ENCODE measurements at places on chromosomes 12 and 14.

DNA sequence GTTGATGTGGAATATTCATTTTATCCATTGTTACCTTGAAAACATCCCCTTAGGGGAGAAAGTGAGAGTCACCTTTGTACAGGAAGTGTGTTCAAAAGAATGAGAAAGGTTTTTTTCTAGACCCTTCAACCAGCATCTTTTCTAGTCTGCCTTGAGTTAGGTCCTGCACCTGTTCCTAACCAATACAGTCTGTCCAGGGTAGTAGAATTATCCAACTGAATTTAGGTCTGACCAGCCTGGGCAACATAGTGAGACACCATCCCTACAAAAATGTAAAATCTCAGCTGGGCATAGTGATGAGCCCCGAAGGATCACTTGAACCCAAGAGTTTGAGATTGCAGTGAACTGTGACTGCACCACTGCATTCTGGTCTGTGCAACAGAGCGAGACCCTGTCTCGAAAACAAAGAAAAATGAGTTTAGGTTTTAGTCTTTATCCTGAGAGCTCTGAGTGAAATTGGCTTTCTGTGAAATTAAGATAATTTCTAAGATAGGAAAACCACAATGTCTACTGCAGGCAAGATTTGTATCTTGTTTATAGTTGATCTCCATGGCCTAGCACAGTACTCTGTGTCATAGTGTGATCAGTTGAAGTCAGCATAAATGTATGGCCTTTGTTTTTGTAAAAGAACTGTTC lies 25.2 kb downstream of the ARHGAP5 start:
- no peak for DNase-seq

GRCh38 chr12:120741476-120742421 lies 16.1 kb downstream of the ACADS start:
- no peak for DNase-seq

DNA sequence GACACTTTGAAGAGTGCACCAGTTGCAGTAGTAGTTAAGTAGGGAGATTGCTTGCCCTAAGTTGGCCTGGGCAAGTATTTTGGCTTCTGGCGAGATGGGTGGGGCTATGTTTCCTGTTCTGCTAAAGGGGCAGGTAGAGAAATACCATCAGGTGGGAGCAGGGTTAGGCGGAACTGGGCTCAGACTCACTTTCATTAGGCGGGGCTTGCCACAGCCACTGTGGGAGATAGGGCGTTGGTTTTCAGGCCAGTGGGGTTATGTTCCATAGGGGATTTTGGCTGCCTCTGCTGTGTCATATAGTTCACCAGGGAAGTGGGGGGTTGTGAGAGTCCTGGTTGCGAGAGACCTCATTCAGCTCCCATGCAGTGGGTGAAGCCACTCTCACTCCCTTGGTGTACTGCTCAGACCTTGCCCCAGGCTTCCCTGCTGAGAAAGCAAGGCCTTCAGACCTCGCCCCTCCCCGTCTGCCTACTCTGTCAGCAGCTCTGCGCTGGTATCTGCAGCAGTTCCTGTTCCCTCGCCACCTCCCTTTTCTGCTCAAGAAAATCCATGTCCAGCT lies 43.3 kb downstream of the AEBP2 start:
- no peak for DNase-seq

DNA sequence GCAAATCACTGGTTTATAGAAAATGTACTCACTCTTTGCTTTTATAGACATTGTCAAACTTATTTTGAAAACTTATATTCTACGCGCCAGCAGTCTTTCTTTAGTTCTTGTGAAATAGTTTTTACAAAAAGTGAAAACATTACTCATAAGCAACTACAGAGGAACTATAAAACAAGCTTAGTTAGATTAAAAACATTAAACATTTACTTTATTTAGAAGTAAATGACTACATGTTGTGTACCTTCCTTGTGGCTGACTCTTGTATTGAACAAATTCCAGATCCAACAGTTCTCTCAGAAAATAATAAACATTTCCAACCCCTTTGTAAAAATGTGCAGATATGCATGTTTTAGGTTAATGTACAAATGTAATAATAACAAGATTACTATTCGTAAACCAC lies 198.5 kb downstream of the SOX5 start:
- no peak for DNase-seq

DNA sequence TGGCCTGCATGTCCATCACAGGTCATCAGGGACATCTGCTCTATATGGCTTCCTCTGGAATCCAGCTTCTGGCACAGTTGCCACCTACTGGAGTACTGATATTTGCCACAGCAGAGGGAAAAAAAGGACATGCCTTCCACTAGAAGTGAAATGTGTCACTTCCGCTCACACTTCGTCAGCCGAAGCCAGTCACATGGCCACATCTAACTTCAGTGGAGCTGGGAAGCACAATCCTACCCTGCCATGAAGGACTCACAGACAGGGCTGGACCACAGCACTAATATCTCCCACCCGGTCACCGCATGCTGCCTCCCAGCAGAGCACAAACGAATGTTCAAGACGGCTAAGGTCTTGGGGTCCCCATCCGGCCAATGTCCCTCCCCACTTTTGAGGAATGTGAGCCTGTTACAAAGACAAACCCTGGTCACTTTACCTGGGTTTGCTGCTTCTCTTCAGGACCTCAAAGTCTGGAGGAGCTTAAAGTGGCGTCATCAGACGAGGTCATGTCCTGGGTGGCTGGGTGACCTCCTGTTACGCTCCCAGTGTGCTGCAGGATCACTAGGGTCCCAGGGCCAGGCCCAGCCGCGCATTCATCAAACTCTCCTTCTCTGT lies 98.6 kb downstream of the GCH1 start:
- no peak for DNase-seq

- no peak for DNase-seq
Observed at GRCh38 chr14:102085488-102085887, 1.4 kb downstream of the HSP90AA1 start.

- DNase-seq, result no peak
Observed at GRCh38 chr14:67952786-67953185, 133.2 kb downstream of the RAD51B start.

- no peak for DNase-seq
Observed at GRCh38 chr12:53500142-53500775, 824 bp upstream of the TARBP2 start.

DNA sequence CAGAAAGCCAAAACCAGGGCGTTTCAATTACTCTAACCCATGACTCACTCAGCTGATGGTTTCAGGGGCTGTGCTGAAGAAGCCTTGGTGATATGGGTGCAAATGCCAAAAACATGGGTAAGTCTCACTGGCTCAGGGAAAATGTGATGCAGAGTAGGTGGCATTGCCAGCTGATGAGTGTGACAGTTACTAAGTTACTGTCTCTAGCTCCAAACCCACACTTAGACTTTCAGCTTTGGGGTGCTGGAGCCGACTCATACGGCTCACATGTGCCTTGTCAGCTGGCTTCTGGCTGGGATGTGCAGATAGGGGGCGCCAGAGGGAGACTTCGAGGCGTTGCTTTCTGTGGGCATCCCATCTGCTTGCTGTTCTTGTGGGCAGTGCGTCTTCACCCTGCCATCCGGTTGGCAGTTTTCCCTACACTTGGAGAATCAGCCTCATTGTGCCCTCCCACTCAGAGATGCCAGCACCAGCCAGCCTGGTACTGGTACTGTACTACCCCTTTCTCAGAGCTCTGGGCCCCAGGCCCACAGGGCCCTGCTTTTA lies 11.1 kb upstream of the KRT7 start:
- DNase-seq, result no peak

DNA sequence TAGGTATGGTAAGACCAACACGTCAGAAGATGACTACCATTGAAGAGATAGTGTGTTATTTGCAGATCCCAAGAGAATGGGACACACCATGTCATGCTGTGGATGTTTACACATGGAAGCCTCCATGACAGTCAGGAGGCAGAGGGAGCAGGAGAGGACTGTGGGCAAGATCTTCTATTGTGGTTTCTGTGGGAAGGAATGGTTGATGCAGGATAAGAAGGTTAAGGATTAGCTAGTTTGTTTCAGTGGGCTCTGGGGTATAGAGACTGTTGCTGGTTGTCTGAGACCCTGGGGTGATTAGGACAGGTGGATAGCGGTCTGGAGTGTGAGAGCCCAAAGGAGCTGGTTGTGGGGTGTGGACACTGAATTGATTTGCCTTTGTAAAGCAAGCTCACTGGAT lies 23.3 kb downstream of the TAS2R7 start:
- DNase-seq, result no peak

DNA sequence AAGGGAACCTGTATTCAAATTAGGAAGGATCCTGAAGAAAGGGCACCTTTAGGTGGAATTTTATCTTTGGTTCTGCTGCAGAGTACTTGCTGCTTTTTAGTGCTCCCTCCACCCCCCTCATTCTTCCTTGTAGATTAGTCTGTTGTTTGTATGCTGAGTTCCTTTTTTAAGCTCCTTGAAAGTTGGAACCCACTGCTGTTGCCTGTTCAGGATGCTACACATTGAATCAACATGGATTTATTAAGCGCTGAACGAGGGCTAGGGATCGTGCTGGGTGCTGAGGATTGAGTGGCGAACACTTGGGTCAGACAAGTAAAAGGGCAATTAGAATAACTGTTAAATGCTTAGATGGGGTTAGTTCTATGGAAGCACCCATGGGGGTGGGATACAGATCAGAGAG lies 884 bp upstream of the AMN1 start:
- no peak for DNase-seq

GRCh38 chr14:33796356-33796755 lies 154.5 kb downstream of the EGLN3 start:
- DNase-seq, result no peak

DNA sequence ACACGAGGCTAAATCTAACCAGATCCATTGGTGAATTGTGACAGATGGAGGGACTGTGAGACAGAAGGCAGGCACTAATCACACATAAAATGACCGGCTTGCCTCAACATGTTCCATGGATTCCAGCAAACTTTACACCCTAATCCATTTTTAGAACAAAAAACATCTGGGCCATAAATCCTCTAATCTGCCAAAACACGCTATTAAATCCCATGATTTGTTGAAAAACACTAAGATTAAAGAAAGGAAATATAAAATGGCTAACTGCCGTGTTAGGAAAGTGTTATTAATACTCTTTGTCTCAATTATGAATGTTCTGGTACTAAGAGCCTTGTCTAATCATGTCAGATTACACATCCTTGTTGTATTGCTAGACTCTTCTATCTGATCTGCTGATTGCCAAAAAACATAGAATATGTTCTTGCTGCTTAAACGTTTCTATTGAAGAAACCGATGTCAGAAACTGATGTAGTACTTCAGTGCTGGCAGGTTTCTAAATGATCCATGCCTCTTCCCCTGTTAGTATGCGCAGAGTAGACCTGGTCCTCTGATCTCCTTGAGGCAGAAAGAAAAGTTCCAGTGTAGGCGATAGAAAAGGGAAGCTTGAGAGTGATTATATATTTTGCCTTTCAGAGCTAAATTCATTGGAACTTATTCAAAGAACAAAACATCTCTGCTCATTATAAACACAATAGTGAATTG lies 384.9 kb downstream of the SOX5 start:
- DNase-seq, result no peak

- DNase-seq, result no peak
Observed at GRCh38 chr14:99654235-99654985, 9.5 kb downstream of the HHIPL1 start.

DNA sequence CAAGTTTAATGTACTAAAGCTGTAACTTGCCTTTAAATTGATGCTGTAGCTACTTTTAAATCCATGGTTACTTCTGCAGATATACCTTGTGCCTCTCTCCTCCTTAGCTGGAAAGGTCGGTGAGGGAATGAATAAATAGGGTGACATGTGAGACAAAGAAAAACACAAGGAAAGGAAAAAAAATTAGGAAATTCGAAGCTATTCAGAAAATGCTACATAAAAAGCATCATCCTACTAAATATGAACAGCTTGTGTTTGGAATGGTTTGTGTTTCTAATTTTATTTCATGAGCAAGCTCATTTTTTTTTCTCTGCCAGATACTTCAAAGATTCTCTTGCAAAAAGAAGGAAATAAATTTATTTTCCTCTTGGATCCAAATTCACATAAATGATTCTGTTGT lies 186.3 kb upstream of the NUDT4 start:
- DNase-seq, result no peak

GRCh38 chr12:111767362-111768158 lies 827 bp downstream of the ALDH2 start:
- no peak for DNase-seq

DNA sequence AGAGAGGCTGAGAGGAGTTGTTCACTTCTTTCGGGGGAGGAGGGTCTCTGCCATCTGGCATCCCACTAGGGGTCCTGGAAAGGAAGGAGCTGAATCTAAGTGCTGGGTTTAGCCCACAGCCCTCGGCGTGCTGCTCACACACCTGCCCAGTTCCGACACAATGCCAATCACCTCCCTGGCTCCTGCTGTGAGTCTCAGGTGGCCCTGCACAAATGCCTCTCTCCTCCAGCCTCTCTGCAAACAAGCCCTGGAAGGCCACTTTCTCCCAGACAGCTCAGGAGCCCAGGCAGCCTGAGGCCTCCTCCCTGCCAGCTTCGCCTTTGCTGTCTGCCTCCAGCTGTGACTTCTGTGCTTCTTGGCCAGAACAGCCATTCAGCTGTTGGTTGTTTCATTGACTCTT lies 51.2 kb downstream of the SMIM41 start:
- no peak for DNase-seq

DNA sequence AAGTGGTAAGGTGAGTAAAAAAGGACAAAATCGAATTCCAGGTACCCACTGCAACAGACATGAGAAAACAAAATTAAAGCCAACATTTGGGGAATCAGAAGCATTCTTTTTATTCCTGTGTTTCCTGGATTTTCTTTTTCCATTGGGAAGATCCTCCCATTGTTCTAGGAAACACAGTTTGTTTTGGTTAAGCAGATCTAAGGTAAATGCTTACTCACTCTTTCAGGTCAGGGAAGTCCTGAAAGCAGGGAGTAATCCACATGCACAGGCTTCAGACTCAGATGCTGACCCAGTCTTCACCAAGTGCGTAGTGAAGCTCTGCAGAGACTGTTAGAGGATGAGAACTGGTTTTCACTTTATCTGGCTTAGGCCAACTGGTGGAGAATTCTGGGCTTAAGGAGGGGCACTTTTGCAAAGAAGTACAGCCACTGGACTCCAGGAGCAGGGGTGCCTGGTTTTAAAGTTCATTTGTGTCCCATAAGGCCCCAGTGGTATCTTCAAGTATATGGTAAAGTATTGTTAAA lies 57.7 kb downstream of the RPAP3 start:
- DNase-seq, result no peak

DNA sequence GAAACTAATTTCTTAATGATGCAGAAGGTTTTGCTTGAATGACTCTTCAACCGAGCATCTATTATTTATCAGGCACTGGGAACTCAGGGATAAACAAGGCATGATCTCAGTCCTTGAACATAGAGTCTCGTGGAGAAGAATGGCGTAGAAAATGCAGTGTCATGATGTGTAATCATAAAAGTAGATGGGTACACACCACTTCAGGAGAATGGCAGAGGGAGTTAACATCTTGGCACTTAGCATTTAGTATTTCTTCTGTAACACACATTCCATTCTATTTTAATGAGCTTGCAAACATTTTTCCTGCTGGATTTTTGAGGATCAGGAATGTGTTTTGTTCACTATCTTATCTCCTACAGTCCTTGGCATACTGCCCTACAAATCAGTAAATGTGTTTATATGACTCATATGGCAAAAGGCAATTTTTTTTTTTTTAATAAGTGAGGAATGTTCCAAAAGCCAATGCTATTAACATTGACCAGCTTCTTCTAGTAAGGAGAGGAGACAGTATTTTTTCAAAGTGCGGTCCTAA lies 3.8 kb downstream of the TXNRD1 start:
- peak; percentile 8 for DNase-seq

GRCh38 chr14:22570132-22570949 lies 18.7 kb downstream of the DAD1 start:
- DNase-seq, result peak; percentile 63

All from right kidney (tissue), 9 donors.